ENCODE measurements at places on chromosomes 4 and X.

GRCh38 chr4:150387981-150388380, 194.0 kb upstream of the MAB21L2 start:
- DNase-seq = no peak

DNA sequence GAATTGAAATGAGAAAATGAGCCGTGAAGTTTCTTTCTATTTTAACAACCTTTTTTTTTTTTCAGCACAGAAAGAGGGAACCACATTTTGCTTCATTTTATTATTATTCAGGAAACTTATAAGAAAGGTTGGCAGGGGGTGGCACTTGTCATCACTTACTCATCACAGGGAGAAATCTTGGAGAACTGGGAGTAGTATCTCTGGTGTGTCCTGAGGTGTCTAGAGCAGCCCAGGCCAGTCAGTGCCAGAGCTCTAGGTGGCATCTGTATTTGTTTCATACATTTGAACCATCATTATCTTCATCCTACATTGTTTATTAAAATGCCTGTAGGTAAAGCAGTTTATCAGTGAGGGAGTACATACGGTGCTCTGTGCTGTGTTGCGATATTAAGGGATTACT, 43.8 kb upstream of the ARHGAP24 start:
- DNase-seq = no peak

GRCh38 chr4:848803-849477, 23.0 kb upstream of the CPLX1 start:
- DNase-seq = no peak

DNA sequence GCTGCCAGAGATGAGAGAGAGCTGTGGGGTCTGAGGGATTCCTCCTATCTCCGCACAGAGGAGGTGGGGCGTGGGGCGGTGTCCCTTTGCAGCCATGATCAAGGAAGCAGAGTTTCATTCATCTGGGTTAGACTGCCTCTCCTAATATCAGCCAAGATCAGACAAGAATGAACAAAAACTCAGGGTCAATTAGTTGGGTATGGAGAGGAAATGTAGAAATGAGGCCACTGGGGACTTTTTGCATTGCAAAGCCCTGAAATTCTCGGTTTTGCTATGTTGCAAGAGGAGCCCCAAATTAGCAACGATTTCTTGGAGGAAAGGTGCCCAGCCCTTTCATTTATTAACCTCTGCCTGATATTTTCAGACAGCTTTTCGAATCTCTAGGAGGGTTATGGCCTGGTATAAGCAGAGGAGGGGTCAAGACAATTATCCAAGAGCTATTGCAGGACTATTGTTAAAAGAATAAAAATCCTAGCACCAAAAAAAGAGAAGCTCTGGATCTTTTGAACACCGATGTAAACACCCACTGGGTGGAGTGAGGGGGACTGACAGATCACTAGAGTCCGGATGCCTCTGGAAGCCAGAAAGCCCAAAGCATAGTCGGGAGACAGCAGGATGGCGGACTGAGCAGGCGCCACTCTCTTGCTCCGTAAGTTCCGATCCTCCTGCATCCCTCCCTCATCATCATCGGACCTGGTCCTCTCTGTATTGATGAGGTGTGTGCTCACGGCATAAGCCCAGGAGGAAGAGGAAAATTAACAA, 34.4 kb upstream of the ACSL1 start:
- no peak for DNase-seq

DNA sequence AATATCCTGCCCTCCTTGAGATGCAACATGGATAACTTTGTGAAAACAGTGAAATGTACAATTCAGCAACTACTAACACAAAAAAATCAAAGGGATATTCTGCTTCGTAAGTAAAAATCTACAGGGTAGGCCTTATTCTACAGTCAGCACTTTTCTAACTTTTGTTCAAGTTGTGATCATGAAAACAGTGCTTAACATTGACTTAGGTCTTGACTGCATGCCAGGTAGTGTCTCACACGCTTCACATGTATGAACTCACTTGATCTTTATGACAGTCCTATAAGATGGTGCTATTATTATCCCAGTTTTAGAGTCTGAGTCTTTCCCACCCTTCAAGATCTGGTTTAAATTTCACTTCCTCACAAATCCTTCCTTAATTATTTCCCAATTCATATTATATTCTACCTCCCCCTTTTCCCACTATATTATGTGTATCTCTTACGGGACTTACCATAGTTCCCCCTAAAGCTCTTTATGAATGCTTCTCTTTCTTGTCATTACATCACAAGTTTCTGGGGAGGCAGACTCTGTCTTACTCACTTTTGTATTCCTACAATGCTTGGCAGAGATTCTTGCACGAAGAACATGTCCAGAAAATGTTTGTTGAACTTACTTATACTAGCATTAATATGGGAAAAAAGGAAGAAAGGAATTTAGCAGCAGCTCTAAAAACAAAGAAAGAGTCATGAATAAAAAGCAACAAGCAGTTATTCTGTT, 179.8 kb downstream of the SCFD2 start:
- DNase-seq = no peak

- DNase-seq = no peak
Measured at GRCh38 chrX:42107495-42108488, 184.4 kb upstream of the CASK start.

GRCh38 chr4:86398187-86398586, 38.3 kb upstream of the MAPK10 start:
- DNase-seq = no peak

- DNase-seq = no peak
Measured at GRCh38 chr4:1250921-1251772, 2.2 kb upstream of the CTBP1 start.

DNA sequence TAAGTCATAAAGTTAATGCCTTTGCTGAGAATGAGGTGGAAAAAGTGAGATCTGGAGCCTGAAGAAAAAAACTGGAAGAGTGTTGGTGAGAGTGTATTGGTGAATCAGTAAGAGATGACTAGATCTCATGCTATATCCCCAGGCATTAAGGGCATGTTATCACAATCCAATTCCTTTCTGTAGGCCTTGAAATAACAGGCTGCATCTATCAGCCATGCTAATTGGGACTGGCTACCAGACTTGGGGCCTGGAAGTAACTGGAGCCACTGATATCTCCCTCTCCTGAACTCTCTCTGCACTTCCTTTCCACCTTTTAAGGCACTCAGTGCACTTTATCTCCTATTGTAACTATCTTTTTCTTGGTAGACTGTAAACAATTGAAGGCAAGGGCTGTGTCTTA, 88.8 kb upstream of the HPRT1 start:
- DNase-seq = no peak

DNA sequence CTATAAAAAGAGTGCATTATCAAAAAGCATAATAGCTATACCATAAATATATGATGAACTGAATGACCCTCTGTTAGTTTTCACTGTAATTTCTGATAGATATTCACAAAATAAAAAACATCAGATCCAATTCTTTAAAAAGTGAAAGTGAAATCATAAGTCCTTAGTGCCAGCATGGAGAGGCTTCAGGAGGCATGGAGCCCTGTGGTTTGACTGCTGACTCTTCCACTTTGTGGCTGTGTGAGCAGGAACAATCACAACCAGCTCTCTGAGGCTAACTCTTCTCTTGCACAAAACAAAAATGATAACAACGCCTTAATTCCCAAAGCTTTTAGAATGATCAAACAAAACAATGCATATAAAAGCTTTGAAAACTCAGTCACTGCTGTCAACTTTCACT, 1143.9 kb downstream of the PDHA2 start:
- no peak for DNase-seq

- DNase-seq = no peak
Measured at GRCh38 chr4:95212692-95213091, 336.1 kb downstream of the UNC5C start.

DNA sequence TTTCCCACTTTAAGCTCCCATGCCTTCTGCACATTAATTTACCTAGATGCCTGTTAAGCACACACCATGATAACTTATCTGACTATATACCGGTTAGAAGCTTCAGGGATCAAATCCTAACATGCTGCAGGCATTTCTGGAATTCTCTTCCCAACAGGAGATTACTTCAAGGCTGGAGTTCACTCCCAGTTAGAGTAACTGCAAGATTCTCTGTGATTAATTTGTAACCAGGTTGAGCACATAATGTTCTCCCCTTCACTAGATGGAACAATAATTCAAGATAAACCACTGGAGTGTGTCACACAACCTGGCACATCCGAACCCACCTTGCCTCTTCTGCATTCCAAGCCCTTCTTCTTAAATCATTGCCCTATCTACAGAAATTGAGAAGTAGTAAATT, 11.8 kb upstream of the UGT2A3 start:
- no peak for DNase-seq

DNA sequence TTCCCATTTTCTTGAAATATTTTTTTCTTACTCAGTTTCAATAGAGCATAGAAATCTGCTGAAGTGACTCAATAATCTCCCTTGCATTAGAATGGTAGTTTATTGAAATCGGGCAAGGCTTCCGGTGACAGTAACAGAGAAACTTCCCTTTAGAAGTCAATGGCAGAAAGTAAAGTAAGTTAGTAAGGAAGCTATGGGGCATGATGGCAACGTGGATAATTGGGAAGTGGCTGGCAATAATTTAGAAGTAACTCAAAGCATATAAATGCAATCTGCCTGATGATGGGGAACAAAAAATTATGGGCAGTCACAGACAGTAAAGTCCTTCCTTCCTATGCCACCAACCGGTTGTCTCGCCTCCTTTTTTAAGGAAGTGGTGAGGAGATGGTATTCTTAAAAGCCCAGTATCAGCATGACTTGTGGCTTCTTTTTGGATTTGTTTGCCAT, 7.6 kb downstream of the CYBB start:
- no peak for DNase-seq

GRCh38 chrX:118254611-118255010, 91.3 kb upstream of the WDR44 start:
- no peak for DNase-seq

DNA sequence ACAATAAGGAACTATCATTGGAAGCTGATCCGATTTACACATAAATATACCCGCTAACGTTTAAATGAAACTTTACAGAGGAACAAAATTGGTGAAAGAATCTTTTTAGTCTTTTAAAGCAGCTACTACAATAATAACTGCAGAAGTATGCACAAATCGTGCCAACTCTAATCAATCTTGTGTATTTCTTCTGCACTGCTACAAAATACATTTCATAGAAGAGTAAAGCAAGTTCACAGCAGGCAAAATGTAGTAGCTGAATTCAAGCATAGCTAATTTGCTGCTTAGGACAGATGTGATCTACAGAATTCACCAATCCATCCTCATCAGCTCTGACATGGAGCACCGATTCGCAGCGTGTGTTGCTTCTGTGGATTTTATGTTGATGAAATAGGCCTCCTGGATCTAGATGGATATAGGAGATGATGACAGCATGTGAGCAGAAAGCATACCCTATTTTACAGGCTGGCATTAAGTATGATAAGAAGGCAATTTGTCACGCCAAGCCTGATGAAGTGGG, 367.3 kb upstream of the FGF13 start:
- DNase-seq = no peak

GRCh38 chr4:79528241-79528706, 120.2 kb upstream of the GK2 start:
- no peak for DNase-seq

DNA sequence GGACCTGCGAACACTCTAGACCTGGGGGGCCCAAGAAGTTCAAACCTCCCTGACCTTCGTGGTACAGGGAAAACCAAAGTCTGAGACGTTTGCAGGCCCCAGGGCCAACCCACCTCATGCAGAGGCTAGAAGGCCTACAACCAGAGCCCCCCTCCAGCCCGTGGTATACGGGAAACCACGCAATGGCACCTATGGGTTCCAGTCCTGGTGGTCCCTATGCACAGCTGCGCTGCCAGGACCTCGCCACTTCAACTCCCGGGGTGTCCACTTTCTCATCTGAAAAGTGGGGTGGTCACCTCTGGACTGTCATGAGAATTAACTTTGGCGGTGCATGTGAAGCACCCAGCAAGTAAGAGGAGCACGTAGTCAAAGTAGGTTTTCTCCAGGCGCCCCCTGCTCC, 8.4 kb upstream of the MSX1 start:
- DNase-seq = no peak

DNA sequence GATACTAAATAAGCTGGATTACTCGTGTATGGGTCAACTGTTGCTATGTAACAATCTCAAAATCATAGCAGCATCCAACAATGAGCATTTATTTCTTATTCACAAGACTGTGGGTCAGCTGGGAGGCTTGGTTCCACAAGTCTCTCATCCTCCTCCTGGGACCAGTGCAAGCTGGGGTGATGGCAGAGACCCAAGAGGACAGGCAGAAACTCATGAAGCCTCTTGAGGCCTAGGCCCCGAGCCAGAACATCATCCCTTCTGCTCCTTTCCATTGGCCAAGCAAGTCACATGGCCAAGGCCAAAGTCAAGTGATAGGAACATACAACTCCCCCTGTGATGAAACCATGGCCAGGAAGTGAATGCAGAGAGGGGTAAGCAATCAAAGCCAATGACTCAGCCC, 422.1 kb downstream of the BCOR start:
- no peak for DNase-seq

- no peak for DNase-seq
Measured at GRCh38 chr4:86818841-86819240, 30.3 kb downstream of the SLC10A6 start.

- DNase-seq = no peak
Measured at GRCh38 chrX:926070-926469, 286.4 kb downstream of the CRLF2 start.

DNA sequence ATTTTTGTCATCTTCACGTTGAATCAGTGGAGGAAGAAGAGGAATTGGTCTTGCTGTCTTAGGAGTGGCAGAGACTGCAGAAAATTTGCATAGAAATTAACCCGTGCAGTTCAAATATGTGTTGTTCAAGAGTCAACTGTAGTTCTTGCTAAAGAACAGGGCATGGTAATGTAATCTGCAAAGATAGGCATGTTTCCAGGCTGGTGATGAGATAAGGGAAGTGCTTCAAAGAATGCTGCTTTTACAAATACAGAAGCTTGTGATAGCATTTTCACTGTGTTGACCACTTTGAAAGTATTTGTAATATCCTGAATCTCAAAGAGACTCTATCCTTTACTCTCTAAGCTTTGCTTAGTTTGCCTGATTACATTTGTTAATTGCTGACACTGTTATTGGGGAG, 60.1 kb downstream of the PRRG1 start:
- no peak for DNase-seq

DNA sequence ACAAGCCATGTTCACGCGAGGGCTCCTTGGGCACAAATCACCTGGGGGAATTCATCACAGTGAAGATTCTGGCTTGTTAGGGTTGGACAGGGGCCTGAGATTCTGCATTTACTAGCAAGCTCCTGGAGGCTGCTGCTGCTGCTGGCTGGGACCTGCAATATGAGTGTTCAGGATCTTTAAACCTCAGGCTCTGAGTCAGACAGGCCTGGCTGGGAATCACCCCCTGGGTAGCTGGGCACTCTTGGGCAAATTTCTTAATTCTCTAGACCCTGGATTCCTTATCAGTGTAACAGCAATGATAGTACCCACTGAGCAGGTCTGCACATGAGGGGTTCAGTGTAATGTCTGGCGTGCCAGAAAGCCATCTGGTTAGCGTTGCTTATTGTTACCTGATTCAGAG, 101.5 kb downstream of the DHX15 start:
- DNase-seq = no peak

DNA sequence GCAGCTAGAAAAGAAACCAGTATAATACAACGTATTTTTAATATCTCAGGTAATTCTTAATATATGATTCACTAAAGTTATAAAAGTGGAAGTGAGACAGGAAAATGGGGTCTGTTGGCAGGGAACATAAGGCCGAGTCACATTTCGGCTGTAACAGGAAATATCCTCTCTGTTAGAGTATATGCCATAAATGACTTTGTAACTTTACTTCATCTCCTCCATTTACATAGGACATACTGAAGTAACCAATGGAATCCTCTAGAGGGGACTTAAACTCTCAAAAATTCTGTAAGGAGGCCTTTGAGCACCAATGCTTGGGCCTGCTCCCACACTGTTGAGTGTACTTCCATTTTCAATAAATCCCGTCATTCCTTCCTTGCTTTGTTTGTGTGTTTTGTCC, 71.3 kb downstream of the ANKRD17 start:
- no peak for DNase-seq

- no peak for DNase-seq
Measured at GRCh38 chr4:68872643-68873502, 57.1 kb downstream of the UGT2B10 start.
